ENCODE measurements at places on chromosomes 7 and 10. TPM values are rescaled to one million over a fixed set of nuclear protein-coding genes. Genes with fewer than 3 reads are reported as not detected.
A peak's percentile ranks its signal among the peaks of the same experiment; 100 is the strongest.

DNA sequence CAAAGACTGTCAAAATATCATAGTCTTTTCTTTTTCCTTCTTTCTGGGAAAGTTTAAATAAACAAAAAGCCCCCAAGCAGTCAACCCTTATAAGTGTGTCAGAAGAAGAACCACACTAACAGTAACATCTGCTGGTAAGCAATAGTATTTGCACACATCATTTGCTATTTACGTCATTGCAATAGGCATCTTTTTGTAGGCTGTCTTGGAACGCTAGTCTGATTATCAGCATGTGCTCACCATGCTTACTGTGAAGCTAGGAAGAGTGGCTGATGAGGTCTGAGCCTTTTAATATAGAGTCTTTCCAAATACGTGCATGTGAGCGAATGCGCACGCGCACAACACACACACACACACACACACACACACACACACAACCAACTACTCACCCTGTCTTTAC lies 599.0 kb upstream of the TPK1 start:
- no peak overlapping the region for H3K4me3 ChIP-seq
- H3K4me1 ChIP-seq = no peaks in the 10 kb centered on the region
- H3K27ac ChIP-seq = no peak overlapping the region

Gene CALML3
- total RNA-seq = not detected

DNA sequence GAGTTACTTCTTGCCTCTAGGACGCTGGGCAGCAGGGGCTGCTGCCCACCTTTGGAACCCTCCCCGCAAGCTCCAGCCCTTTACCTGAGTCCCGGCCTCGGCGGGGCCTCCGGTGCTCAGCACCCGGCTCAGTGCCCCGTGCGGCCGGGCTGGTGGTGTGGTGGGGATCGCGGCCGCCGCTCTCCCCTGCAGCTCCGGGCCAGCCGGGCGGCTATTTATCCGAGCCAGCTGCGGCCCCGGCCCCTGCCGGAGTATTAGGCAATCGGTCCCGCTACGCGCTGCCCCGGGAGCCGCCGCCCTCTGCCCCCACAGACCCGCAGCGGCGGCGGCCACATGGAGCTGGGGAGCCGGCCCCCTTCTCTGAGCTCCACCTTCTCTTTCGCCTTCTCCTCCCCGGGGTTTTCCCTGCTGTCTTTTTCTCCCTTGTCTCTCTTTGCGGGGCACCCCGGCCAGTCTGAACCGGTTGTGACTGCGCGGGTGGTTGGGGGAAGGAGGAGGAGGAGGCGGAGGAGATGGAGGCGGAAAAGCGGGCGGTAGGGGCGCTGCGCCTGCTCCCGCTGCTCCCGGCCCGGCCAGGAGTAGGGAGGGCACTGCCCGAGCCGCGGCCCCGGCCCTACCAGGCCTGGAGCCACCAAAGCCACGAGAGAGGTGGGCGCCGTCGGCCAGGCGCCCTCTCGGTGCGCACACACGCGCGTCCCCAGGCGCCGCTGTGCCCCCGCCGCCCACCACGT lies at the start of gene SLC16A9:
TSS of gene SLC16A9 (minus strand) at position 456 of the 731 bp plus-strand sequence. CDS start 25,559 bp downstream, outside the sequence.
- no peaks in the 10 kb centered on the region for H3K36me3 ChIP-seq
- DNase-seq = peak; percentile 42
- peaks cover 4% of the 10 kb centered on the region for H3K27me3 ChIP-seq
- peaks cover 4% of the 10 kb centered on the region for H3K4me1 ChIP-seq
- no peak within 1 kb of the TSS for H3K27ac ChIP-seq
- H3K4me3 ChIP-seq = peak within 1 kb of the TSS; percentile 68

Gene TAC1
- not detected for total RNA-seq

- H3K36me3 ChIP-seq = no peaks in the 10 kb centered on the region
- no peaks in the 10 kb centered on the region for H3K4me1 ChIP-seq
- H3K27me3 ChIP-seq = no peaks in the 10 kb centered on the region
- H3K4me3 ChIP-seq = no peak overlapping the region
- H3K27ac ChIP-seq = no peak overlapping the region
- DNase-seq = peak; percentile 32
These were observed 25.0 kb downstream of the VTI1A start for GRCh38 chr10:112471878-112472487.

DNA sequence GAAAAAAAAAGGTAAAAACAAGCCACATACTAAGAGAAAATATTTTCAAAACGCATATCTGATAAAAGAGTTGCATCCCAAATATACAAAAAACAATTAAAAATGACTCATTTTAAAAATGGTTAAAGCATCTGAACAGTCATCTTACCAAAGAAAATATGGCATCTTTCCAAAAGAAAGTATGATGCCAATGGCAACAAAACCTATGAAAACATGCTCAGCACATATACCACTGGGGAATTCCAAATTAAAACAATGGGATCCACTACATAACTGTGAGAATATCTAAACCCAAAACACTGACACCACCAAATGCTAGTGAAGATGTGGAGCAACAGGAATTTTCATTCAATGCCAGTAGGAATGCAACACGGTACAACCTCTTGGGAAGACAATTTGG lies 39.3 kb downstream of the VSTM2A start:
- H3K27ac ChIP-seq = no peak overlapping the region
- DNase-seq = no peak
- H3K4me1 ChIP-seq = no peaks in the 10 kb centered on the region
- no peaks in the 10 kb centered on the region for H3K36me3 ChIP-seq

- H3K4me3 ChIP-seq = no peak overlapping the region
- no peaks in the 10 kb centered on the region for H3K4me1 ChIP-seq
- no peaks in the 10 kb centered on the region for H3K36me3 ChIP-seq
- DNase-seq = no peak
- no peaks in the 10 kb centered on the region for H3K27me3 ChIP-seq
These were observed 31.1 kb downstream of the ENKUR start for GRCh38 chr10:24984906-24985305.

DNA sequence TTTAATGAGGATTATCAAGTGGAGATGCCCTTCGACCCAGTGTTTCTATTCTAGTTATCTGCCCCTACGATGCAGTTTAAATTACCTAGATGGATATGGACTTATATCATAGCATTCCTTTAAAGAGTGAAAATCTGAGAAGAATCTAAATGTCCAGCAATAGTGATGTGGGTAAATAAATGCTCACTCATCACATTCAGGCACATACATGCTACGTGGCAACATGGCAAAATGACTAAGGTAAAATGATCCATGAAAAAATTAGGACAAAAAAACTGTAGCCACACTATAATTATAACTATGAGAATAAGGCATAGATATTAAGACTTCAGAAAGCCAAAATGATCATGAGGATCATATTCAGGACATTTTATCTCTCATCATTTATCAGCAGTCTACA lies 82.4 kb upstream of the PDE1C start:
- no peak overlapping the region for H3K4me3 ChIP-seq
- no peaks in the 10 kb centered on the region for H3K27me3 ChIP-seq
- no peak for DNase-seq
- no peak overlapping the region for H3K27ac ChIP-seq
- no peaks in the 10 kb centered on the region for H3K36me3 ChIP-seq

Gene SPDYE6
- not detected for total RNA-seq

Gene UCN3
- not detected for total RNA-seq

Gene TMEM176B
- 0.26 TPM for total RNA-seq

- H3K4me1 ChIP-seq = no peaks in the 10 kb centered on the region
- DNase-seq = no peak
- peaks cover 83% of the 10 kb centered on the region for H3K36me3 ChIP-seq
- no peaks in the 10 kb centered on the region for H3K27me3 ChIP-seq
- no peak overlapping the region for H3K27ac ChIP-seq
These were observed 34.0 kb downstream of the DLD start for GRCh38 chr7:107924841-107925504.

DNA sequence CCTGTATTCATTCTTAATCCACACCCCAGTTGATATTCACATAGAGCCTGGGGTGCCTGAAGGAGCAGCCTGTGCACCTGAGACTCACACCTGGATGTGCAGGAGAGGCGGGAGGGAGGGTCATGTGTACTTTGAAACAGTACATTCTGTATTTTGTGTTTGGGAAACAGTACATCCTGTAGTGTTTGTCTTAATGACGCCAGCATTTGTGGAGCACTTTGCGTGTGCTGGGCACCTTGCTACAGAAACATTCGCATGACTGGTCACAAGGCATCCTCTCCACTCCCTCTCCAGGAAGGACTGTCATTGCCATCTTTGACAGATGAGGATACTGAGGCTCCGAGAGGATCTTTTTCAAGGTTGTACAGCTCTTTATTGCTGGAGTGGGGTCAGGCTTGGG lies 132.1 kb downstream of the TACC2 start:
- H3K4me3 ChIP-seq = no peak overlapping the region
- no peaks in the 10 kb centered on the region for H3K27me3 ChIP-seq
- H3K4me1 ChIP-seq = peaks cover 8% of the 10 kb centered on the region

GRCh38 chr7:138243430-138243829 lies 167.2 kb downstream of the AKR1D1 start:
- no peaks in the 10 kb centered on the region for H3K27me3 ChIP-seq
- peak; percentile 61 for DNase-seq
- H3K36me3 ChIP-seq = no peaks in the 10 kb centered on the region
- peak overlapping the region; percentile 34 for H3K4me3 ChIP-seq

DNA sequence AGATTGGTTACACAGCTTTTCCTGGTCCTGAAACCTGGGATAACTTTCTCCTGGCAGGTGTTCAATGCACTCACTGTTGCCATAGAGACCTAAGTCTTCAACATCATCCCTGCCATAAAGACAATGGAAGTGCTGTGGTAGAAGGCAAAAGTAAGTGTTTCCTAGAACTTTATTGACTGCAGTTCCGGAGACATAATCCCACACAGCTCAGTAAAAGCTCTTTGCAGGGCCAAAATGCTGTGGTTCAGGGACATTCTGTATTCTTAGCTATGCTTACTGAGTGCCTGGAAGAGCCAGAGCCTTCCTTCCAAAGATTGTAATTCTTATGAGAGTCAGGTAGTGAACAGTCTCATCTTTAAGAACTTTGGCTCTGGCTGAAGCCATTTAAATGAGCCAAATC lies 5.3 kb downstream of the WIPF3 start:
- no peak for DNase-seq
- H3K27ac ChIP-seq = no peak overlapping the region
- no peaks in the 10 kb centered on the region for H3K36me3 ChIP-seq
- H3K4me1 ChIP-seq = peaks cover 8% of the 10 kb centered on the region

DNA sequence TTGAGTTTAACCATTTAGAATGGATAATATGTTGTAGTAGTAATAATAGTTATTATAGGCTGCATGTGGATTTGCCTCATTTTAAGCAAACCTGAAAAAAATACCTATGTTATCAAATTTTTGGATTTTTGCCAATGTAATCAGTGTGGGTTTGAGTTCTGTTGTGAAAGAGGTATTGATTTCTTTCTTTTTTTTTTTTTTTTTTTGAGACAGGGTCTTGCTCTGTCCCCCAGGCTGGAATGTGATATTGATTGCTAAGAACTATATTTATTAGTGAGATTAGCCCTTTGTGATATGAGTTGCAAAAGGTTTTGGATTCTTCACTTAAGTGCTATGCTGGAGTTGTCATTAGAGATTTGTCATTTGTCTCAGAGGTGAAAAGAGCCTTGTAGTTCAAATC lies 124.4 kb downstream of the ST7 start:
- DNase-seq = no peak
- no peaks in the 10 kb centered on the region for H3K27me3 ChIP-seq
- H3K36me3 ChIP-seq = no peaks in the 10 kb centered on the region
- H3K4me1 ChIP-seq = peaks cover 5% of the 10 kb centered on the region

- H3K36me3 ChIP-seq = no peaks in the 10 kb centered on the region
- no peak for DNase-seq
- no peaks in the 10 kb centered on the region for H3K27me3 ChIP-seq
- no peak overlapping the region for H3K4me3 ChIP-seq
- H3K27ac ChIP-seq = no peak overlapping the region
These were observed 20.0 kb downstream of the SORCS1 start for GRCh38 chr10:107144490-107144889.

- no peak for DNase-seq
- H3K27me3 ChIP-seq = no peaks in the 10 kb centered on the region
- H3K36me3 ChIP-seq = no peaks in the 10 kb centered on the region
These were observed 484.0 kb upstream of the MBL2 start for GRCh38 chr10:53256623-53257022.

DNA sequence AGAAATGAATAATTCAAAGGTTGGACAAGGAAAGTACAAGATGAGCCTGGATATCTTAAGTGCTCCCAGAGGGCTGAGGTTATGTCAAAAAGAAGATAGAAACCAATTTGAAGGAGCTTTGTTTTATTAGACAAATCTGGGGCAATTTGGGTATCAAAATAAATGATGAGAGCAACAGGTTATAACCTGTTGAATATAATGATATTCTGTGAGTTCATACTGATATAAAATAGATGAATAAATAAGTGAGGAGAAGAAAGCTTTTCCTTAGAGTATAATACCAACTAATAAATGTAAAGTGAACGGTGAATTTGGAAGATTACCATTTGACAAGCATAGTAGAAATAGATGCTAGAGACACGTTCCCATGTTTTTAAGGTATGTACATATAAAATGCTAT lies 544.2 kb upstream of the ANKRD30A start:
- no peaks in the 10 kb centered on the region for H3K36me3 ChIP-seq
- H3K27ac ChIP-seq = no peak overlapping the region
- H3K27me3 ChIP-seq = no peaks in the 10 kb centered on the region
- no peak overlapping the region for H3K4me3 ChIP-seq

Measured in astrocyte (in vitro differentiated cells and primary cell).